ENCODE measurements at places on chromosomes 2 and 18.
A peak's percentile ranks its signal among the peaks of the same experiment; 100 is the strongest.

- peak; percentile 70 for DNase-seq
Observed at GRCh38 chr2:48131539-48132270, 225.4 kb upstream of the FBXO11 start.

DNA sequence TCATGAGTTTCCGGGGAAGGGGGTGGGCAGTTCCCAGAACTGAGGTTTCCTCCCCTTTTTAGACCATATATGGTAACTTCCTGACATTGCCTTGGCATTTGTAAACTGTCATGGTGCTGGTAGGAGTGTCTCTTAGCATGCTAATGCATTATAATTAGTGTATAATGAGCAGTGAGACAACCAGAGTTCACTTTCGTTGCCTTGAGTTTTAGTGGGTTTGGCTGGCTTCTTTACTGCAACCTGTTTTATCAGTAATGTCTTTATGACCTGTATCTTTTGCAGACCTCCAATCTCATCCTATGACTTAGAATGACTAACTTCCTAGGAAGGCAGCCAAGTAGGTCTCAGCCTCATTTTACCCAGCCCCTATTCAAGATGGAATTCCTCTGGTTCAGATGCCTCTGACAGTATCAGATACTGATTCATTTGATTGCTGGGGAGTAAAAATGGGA lies 447.3 kb downstream of the XIRP2 start:
- DNase-seq = peak; percentile 9

GRCh38 chr2:53778536-53779162 lies 8.1 kb downstream of the ASB3 start:
- no peak for DNase-seq

DNA sequence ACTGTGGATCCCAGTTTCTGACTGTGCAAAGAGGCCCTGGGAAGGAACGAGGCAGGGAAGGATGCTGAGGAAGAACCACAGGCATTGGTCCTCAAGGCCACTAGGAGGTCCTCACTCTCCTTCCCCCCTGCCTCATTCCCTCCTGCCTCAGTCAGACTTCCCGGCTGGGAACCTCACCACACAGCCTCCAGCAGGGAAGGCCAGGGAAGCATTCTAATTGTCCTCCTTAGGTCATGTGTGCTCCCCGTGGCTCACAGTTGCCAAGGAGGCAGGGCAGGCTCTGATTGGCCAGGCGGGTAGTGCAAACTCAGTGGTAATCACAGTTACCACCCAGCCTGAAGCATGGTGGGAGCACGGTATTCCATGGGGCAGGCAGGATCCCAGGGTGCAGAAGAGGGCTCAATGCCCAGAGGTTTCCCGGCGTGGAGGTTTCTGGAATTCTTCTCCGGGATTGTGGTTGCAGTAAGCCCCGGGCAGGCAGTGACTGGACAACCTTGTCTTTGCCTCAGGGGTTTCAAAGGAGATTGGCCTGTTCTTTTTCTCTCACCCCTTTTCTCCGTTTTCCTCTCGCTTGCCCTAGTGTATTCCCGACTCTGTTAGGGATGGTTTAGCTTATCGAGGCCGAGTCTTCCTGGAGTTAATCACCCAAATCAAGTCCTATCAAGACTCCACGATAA lies 27.1 kb downstream of the FER1L5 start:
- no peak for DNase-seq

- DNase-seq = no peak
Observed at GRCh38 chr2:32559136-32559535, 68.7 kb upstream of the TTC27 start.

GRCh38 chr2:134718023-134718816 lies 580 bp downstream of the TMEM163 start:
- DNase-seq = no peak

GRCh38 chr18:69945220-69946114 lies 2.2 kb downstream of the CD226 start:
- no peak for DNase-seq

DNA sequence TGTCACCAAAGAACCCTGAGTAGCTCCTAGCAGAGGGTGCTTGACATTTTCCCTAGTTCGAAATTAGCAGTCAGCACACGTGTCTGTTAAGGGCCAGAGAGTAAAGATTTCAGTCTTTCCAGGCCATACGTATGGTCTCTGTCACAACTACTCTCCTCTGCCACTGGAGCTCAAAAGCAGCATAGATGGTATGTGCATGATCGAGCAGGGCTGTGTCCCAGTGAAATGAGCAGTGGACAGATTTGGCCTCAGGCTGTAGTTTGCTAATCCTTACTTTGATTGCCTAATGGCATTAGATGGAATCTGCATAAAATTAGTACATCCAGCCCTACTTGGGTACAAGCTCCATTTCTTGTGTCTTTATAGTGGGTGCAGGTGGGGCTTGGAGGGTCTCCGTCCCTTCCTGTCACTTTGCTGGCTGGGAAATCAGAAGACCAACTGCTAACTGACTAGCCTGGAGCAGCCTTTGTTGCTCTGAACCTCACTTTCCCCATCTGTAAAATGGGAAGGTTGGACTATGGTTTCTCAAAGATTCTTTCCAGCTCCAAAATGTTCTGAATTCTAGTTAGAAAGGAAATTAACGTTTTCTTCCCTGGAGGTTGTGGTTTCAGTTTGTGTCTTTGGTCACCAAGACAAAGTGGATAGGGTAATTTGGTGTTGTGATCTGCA lies 108.5 kb downstream of the GLI2 start:
- DNase-seq = peak; percentile 63

DNA sequence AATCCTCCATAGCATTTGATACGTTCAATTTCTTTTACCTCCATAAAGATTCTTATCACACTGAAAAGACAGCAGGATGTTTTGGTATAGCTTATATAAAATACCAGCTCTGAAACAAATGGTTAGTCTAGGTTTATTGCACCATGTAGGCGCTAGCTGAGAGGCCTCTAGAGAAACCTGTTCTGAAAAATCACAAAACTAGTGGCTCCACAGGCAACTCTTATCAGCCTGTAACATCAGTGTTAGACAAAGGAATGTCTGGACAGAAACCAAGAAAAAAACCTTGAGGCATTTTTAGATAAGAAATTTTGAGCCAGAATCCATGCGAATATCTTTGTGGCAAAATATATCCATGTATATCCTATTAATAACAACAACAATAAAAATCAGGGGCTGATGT lies 440.4 kb upstream of the MAP2 start:
- no peak for DNase-seq

DNA sequence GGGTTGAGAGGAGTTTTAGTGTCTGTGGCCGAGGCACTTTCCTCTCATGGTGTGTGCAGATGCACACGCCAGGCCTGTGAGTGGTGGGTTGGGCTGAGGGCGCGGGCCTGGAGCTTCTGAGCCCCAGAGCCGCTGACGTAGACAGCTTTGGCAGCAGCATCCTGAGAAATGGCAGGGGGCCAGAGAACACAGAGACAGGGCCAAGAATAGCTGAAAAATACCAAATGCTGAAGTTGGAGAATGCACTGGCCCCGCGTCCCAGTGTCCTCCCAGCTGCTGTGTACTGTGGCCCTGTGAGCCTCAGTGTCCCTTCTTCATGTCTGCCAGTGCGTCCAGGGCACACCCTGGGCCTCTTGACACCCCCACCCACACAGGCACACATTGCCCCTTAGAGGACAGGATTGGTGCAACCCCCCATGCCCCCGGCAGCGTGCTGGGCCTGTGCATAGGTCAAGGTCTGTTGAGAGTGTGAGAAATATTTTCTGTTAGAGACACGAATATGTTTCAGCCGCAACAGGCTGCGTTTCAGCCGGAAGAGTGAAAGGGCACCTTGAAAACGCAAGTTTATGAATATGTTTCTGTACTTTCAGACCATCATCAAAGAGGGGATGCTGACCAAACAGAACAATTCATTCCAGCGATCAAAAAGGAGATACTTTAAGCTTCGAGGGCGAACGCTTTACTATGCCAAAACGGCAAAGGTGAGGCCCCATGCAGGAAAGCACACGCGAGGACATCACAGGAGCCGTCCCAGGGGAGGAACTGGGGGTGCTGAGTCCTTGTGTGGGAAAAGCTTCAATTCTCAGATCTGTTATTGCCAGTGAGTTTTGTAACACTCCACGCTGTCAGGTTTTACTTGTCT lies 33.6 kb downstream of the DGKD start:
- DNase-seq = peak; percentile 97

DNA sequence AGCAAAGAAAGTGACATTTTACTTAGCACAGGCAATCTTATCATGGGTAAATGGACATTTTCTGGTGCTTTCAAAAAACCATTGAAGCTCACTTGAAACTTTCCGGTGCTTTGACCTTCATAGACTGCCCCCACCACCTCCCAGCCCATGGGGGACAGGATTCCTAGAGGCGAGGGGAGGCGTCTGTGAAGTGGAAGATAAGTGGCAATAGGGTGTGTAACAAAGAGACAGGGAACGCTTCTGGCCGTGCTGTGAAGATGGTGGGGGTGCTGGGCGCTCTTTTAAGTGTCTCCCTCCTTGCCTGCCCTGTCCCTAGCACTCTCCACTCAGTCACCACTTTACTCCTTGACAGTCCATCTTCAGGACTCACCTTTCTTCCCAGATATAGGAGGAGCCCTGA lies 23.4 kb upstream of the GMPPA start:
- DNase-seq = no peak

DNA sequence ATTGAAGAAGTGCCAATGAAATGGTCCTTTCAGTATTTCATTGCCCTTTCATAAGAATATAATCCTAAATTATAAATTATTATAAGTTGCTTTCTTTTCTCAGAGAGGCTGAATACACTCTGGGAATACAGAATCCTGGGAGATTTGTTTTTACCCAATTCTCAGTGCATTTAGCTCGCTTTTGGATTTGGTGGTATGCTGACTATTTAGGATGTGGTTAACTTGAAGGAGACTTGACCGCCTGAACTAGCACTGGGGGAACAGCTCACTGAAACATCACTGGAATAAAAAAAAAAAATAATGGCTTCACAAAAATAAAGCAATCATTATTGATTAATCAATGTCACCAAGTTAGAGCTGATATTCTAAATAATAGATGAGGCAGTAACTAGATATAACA lies 10.2 kb downstream of the TNFAIP6 start:
- DNase-seq = peak; percentile 69

- DNase-seq = peak; percentile 28
Observed at GRCh38 chr2:202337151-202337550, 39.0 kb upstream of the BMPR2 start.

GRCh38 chr2:10330700-10331026 lies 28.0 kb downstream of the HPCAL1 start:
- DNase-seq = no peak

GRCh38 chr2:39975476-39976020 lies 196.5 kb upstream of the THUMPD2 start:
- DNase-seq = no peak

DNA sequence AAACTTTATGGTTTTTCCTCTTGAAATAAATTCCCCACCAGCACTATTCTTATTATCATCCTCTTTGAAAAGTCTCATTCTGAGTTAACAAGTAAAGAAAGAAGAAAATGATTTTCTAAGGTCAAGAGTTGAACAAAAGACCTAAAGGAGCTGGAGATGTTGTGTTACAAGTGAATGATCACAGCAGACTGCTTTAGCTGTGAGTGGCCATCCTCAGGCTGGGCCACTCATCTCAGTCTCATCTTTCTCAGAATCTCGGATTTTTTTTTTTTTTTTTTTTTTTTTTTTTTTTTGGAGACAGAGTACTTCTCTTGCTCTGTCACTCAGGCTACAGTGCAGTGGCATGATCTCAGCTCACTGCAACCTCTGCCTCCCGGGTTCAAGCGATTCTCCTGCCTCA lies 133.3 kb downstream of the CDH2 start:
- no peak for DNase-seq

DNA sequence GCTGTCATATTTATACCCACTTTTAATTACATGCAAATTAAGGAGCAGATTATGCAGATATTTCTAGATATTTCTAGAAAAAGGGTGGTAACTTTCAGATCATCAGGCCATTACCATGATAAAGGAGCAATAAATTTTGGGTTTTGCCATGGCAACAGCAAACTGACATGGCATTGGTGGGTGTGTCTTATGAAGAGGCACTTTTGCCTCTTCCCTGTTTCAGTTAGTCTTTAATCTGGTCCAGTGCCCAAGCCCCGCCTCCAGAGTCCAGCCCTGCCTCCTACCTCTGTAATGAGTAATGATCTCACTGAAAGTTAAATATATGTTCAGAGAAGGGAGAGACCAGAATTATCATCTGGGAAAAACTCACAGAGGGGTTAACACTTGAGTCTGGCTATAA lies 124.8 kb downstream of the SCG2 start:
- peak; percentile 39 for DNase-seq

GRCh38 chr2:187495324-187495723 lies 47.3 kb upstream of the CALCRL start:
- no peak for DNase-seq

- no peak for DNase-seq
Observed at GRCh38 chr2:123648016-123648415, 377.1 kb upstream of the CNTNAP5 start.

DNA sequence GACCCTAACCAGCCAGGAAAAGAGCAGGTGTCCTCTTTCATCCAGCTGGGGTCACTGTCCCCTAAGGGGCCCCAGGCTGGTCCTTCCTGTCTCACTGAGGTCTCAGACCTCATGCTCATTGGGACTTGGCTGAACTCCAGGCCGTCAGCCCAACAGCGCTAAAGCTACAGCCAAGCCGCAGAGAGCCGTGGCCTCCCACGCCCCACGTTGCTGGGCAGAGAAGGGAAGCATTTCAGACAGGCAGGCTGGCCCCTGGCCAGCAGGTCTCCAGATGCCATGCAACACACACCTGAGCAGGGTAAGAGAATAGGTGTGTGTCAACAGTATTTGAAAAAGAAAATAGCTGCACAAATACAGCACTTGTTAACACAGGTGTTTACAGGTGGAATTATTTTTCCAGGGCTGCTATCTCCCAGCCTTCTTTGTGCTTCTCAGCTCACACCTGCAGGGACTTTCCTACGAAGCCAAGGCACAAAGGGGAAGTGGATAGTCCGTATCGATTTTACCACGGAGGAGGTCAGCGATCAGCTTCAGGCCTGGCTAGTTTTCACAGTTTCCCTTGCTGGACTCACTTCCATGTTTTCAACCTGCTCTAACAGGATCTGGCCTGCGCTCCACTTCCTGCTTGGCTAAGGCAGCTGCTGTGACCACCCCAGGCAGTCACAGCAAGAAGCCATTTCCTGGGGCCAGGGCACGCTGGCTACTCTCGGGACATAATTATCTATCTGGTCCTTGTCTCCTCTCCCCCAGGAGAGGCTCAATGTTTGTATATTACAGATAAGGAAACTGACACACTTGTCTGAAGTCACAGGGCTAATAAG lies 156.1 kb upstream of the ID2 start:
- peak; percentile 21 for DNase-seq

DNA sequence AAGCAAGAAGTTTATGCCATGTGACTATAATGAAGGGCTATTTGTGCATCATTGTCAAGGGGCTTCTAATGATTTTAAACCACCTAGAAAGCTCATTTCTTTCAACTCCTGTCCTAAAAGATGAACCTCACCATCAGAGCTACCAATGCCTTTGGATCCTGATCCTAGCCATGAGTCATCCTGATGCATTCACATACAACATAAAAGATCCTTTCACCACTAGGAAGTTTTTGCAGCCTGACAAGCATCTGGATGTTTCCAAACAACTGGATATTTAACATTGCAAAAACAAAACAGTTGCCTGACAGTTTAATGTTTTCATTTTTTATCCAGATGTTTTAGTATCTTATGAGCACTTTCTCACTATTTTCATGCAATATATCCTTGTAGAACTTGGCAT lies 425.3 kb downstream of the MBD2 start:
- DNase-seq = peak; percentile 21

Measured in EH (cell line).